ENCODE measurements at places on chromosomes 2 and 18.

DNA sequence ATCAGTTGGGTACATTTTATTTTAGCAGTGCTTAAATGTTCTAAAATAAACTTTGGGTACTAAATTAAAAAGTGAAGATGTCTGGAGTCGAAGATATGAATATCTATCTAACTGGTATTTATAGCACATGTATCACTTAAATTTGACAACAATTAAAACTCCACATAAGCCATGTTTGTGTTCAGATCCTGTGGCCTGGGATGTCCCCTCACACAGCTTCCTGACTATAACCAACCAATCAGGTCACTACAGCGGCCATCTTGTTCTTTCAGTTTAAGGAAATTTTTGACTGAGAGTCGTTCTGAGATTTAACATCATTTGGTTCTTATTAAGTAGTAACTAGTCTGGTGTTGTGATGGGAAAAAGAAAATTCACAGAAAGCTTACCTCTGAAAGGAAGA, 170.7 kb upstream of the NRP2 start:
- ATAC-seq: no peak

GRCh38 chr2:205527801-205528200, 154.5 kb upstream of the NRP2 start:
- ATAC-seq: no peak

DNA sequence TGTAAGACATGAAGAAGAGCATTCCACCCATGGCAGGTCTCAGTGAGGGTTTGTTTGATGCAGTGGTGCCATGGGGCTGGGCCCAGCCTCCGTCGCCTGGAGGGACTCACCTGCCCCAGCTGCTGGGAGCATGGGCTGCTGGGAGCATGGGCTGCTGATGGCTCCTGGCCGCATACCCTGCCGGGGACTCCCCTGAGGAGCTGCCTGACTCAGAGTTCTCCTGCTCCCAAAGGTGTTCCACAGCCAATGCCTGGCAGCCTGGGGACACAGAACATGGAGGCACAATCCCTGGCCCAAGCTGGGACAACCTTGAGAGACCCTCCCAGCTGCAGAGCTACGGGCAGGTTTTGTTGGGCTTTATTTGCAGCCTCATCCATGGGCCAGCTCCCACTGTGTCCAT, 108.4 kb downstream of the COPS8 start:
- ATAC-seq: no peak

GRCh38 chr2:148209603-148210002, 188.7 kb downstream of the MBD5 start:
- no peak for ATAC-seq

- ATAC-seq: no peak
Measured at GRCh38 chr2:3445891-3446290, 66.4 kb downstream of the TRAPPC12 start.

- ATAC-seq: no peak
Measured at GRCh38 chr18:76688724-76689472, 133.5 kb upstream of the ZNF236 start.

GRCh38 chr18:9711361-9712129, 3.4 kb downstream of the RAB31 start:
- ATAC-seq: no peak

GRCh38 chr18:79681484-79682387, 2.1 kb downstream of the CTDP1 start:
- no peak for ATAC-seq

DNA sequence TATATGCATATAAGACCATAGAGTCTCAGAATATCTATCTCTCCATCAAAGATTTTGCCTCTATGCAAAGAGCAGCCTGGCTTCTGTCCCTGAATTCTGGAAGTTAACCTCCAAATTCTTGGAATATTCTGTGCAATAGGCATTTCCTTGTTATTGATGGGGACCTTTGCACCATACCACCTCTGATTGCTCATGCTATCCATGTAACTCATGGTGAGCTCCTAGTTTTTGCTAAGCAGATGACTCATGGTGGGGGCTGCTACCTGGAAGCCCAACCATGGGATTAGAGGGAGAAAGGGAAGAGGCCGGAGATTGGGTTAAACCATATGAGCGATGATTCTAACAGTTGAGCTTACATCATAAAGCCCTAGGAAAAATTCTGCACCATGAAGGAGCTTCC, 310.2 kb upstream of the FIGN start:
- ATAC-seq: no peak

DNA sequence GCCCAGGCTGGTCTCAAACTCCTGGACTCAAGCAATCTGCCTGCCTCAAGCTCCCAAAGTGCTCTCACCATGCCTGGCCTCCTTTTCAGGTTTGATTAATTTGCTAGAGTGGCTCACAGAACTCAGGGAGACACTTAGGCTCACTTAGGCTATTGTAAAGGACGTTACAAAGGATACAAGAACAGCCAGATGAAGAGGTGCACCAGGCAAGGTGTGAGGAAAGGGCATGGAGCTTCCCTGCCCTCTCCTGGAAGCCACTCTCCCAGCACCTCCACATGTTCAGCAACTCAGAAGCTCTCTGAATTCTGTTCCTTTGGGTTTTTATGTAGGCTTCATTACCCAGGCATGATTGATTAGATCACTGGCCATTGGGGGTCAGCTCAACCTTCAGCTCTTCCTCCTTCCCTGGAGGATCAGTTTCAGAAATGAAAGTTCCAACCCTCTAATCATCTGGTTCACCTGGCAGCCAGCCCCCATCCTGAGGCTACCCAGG, 78.7 kb upstream of the RGPD5 start:
- peak; percentile 90 for ATAC-seq

GRCh38 chr18:22542406-22542835, 124.7 kb upstream of the CTAGE1 start:
- ATAC-seq: no peak

- no peak for ATAC-seq
Measured at GRCh38 chr2:97743913-97744312, 30.5 kb downstream of the ZAP70 start.

- ATAC-seq: no peak
Measured at GRCh38 chr18:78679031-78679430, 300.6 kb upstream of the SALL3 start.

- ATAC-seq: no peak
Measured at GRCh38 chr18:78433562-78433961, 546.1 kb upstream of the SALL3 start.

- ATAC-seq: no peak
Measured at GRCh38 chr2:15720561-15721307, 129.1 kb downstream of the DDX1 start.

- ATAC-seq: peak; percentile 36
Measured at GRCh38 chr2:27308359-27308881, at the start of gene UCN. Gene UCN (minus strand): TSS chr2:27308445. CDS start chr2:27307895, 550 bp downstream.

GRCh38 chr2:201256082-201256481, 4.3 kb upstream of the CASP8 start:
- ATAC-seq: no peak

DNA sequence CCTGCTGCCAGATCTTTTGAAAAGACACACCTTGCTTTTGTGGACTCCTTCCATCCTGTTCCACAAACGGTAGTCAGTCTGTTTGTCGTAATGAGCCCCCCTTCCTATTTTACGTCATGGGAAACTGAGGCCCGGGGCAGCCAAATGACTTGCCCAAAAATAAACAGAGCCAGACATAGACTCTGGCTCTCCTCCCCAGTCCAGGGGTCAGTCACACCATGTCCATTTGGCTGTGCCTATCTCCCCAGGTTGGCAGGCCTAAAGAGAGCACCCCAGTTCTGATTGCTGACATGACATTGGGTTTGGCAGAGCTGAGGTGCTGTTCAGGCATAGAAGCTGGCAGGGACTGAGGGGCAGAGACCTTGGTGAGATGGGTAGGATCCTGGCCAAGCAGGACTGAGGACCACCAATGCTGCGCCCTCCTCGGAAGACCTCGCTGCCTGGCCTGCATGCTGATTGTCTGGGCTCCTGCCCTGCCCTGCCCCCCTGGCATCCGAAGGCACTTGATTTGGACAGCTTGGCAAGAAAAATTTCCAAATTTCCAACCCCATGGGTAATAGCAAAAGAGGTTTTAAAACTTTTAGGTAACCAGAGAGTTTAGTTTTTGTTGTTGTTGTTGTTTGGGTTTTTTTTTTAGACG, 335.4 kb downstream of the DYSF start:
- ATAC-seq: no peak

DNA sequence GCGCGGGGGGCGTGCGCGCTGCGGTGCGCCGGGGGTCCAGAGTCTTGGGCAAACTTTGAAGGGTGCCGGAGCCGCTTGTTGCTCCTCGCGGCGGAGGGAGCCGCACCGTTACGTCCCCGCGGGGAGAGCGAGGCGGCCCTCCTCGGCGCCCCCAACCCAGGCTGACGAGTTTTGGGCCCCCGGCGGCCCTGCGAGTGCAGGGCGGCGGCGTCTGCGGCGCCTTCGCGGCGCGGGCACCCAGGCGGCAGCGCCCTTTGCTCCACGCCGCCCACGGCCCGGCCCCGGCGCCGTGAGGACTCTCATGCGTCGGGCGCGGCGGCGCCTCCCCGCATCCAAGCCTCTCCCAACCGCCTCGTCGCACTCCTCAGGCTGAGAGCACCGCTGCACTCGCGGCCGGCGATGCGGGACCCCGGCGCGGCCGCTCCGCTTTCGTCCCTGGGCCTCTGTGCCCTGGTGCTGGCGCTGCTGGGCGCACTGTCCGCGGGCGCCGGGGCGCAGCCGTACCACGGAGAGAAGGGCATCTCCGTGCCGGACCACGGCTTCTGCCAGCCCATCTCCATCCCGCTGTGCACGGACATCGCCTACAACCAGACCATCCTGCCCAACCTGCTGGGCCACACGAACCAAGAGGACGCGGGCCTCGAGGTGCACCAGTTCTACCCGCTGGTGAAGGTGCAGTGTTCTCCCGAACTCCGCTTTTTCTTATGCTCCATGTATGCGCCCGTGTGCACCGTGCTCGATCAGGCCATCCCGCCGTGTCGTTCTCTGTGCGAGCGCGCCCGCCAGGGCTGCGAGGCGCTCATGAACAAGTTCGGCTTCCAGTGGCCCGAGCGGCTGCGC, 814 bp downstream of the FZD7 start:
- peak; percentile 9 for ATAC-seq

DNA sequence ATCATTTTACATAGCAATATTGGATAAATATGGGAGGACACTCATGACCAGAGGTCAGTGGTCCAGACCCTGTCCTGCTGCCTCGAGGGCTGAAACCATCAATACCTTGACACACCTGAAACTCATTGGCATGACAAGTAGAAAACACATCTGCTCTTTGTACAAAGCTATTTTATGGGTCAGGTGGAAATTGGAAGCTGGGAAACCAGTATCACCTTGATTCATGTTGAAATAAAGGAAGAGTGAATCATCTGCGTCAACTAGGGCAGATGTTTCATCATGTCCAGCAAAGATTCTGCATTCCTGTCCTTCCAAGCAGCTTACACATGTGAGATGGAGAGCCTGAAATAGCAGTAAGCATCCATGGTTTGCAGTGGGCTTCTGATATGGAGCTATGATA, 80.0 kb upstream of the ERBB4 start:
- ATAC-seq: no peak

- no peak for ATAC-seq
Measured at GRCh38 chr2:64839844-64840243, 149.4 kb upstream of the SLC1A4 start.

GRCh38 chr2:188647430-188648070, 326.6 kb upstream of the COL3A1 start:
- no peak for ATAC-seq

GRCh38 chr2:205024822-205025518, 479.7 kb downstream of the PARD3B start:
- ATAC-seq: peak; percentile 98

DNA sequence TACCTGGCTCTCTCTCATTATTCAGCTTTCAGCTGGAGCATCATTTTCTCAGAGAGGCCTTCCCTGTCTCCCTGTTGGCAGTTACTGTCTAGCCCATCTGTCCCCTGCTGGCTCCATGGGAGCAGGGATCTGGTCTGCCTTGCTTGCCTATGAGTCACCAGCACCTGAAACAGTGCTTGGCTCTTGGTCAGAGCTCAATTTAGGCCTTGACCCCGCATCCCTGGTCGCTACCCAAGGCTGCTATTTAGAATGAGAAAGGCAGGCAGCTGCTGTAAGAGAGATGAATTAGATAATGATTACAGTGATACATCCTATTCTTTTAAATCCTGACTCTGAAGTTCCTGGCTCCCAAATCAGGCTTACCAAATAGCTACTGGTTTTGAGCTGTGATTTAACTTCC, 32.9 kb downstream of the KCNE4 start:
- peak; percentile 81 for ATAC-seq

DNA sequence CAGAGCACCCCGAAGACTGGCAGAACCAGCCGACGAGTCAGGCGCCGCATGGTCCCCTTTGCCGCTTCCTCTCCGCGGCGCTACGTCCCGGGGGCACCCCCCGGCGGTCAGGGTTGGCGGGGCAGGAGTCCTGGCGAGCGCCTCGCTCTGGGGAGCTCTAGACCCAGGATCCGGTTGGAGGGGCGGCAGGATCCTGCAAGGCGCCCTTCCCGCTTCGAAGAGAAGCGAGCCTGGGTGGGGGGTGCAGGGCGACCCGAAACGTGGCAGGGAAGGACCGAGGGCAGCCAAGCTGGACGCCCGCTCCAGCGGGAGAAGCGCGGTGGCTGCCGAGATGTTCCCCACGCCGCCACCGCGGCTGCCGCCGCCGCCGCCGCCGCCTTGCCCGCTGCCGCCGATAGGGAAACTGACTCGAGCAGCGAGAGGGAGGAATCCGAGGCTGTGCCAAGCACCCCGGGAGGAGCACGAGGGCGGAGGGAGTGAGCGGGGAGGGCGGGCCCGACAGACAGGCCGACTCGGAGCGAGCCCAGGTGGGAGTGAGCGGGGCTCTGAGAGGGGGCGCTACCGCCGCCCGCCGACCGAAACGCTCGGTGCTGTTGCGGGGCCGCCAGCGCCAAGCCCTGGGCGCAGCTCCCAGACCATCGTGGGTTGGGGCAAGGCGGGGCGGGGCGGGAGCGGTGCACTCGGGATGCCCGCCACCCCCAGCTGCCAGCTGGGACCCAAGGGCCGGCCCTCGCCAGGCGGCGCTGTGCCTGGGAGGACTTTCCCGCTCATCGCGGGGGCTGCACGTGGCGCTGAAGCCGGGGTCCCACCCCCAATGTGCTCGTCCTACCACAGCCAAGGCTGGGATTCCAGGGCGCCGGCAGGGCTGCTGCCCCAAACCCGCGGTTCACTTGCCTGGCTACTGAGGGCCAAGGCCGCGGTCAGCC, at the start of gene GALNT14:
GALNT14 (minus strand) TSS at position 404 of the 926 bp plus-strand sequence; CDS start at position 50, 354 bp downstream.
- ATAC-seq: peak; percentile 83

Measured in SK-N-SH treated with all-trans-retinoic acid at 6 μM for 48 hours (cell line).